ENCODE measurements at places on chromosomes 1 and 21.
A peak's percentile ranks its signal among the peaks of the same experiment; 100 is the strongest.

GRCh38 chr1:37135032-37135431, 100.7 kb upstream of the GRIK3 start:
- no peak for DNase-seq

DNA sequence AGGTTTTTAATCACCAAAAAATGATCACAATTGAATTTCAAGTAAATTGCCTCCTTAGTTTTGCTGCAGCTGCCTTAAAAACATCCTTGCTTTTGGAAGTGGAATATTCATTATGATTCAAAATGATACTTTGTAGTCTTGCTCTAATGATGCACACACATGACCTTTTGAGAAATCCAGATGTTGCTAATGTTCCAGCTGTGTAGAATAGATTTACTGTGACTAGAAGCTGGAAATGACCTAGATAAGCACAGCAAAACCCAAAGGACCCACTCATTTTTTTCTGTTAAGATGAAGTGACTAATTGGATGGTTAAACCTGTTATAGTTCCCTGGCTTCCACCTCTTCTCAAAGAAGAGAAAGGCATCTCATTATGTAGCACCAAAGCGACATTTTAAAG, 64.6 kb upstream of the RALGPS2 start:
- peak; percentile 59 for DNase-seq

DNA sequence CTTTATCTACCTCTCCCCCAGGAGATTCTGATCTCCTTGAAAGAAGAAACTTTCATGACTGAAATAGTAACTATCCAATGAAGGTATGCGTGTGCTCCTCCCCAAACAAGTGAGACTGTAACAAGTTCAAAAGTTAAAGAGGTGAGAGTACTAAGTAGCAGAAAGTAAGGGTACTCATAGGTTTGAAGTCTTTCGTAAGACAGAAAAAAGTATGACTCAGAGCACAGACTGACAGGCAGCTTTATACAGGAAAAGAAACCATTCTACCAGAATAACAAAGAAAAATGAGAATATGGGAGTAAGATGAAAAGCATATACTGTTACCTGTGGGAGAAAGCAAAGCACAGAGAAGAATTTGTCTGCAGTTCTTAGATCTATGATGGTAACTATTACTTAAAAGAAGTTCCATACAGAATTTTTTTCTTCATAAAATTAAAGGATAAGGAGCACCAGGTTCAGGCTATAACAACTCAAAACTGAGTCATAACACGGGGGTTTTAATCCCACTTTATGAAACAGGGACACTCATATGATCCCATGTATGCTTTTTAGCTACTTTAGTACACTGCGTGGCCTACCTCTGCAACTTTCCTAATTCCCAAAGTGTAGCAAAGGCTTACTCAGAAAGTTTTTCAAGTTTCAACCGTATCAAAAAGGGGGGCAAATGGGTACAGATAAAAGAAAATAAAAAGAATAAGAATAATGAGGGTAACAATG, 52.0 kb downstream of the FOXJ3 start:
- DNase-seq: no peak

DNA sequence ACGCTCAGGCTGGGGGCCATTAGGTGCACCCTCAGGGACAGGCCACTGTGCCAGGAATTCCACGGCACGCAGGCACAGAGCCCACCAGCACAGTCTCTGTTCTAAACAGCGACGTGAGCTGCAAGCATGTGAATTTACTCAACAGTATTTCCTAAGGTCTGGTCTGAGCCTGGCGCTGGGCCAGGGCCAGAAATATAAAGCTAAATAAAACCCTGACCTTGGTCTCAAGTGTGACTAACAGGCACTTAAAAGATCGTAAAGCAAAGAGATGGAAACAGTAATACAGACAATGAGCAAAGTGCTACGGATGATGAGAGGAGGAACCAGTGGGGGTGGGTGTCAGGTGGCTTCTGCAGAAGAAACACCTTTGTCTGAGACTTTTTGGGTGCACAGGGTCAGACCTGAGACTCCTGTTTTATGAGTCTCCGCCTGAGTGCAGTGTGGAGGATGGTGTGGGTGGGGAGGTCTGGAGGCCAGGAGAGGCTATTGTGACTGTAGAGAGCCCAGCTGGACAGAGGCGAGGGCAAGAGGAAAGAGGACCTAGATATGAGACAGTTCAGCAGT, 53.4 kb upstream of the EDN2 start:
- DNase-seq: peak; percentile 96

DNA sequence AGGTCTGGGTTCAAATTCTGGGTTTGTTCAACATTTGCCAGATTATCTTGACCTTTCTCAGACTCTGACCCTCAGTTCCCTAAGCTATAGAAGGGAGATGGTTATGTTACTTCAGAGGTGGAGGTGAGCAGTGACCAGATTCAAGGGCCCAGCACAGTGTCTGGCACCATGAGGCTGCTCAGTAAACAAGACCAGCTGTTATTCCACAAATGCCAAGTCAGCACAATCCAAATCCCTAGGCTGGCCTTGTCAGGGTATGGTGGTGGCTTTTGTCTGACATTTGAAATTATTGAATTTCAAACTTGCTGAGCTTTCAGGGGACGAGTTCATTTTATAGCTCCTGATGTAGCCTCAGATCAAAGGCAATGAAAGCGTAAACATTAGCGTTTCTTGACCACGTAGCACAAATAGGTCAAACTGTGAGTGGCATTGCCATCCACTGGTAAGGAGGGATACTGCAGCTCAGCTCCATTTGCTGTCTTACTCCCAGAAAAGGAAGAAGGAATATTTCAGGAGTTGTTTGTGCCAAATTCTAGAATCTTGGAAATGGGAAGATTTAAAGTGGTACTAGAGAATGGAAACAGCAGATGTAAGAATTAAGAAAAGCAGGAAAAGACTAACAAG, 94.3 kb upstream of the EDN2 start:
- peak; percentile 60 for DNase-seq

- no peak for DNase-seq
Measured at GRCh38 chr1:82160036-82160435, 359.3 kb downstream of the ADGRL2 start.

- DNase-seq: no peak
Measured at GRCh38 chr1:59163268-59164092, 133.4 kb upstream of the FGGY start.

DNA sequence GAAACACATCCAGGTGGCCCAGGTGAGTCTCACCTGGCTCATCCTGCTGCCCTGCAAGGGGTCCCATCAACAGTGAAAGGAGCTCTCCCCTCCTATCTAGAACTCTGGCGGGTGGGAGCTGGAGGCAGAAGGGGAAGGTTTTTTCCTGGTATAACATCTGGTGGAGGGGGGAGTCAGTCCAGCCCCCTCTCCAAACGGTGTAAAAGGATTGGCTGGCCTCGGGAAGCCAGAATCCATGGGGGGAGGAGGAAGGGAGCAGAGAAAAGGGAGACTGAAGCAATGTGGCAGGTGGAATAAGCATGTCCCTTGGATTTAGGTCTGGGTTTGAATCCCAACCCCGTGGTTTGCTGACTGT, 1.2 kb upstream of the CAMK2N1 start:
- DNase-seq: no peak

DNA sequence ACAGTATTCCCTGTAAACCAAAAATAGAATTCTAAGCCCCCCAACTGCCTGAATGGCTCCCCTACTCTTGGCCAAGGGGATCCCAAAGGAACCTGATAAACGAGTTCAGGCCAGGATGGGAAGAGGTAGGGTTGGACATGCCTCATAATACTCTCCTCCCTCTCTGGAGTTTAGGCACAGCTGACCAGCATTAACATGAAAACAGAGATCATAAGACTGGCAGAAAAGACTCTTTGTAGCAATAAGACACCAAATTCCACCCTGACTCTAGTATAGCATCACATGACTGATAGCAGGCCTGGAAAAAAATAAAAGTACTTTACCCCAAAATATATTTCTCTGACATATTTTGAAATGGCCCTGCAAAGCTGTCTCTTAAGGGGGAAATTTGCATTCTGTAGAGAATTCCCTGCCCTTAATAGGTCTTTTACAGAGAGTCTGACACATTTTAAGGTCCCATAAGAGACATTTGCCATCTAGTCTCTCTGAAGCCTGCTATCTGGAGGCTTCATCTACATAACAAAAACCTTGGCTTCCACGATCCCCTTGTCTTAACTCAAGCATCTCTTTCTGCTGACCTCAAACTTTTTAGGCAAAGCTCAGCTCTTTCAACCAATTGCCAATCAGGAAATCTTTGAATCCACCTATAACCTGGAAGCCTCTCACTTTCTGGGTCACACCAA, 55.9 kb downstream of the SIK1 start:
- DNase-seq: peak; percentile 66

DNA sequence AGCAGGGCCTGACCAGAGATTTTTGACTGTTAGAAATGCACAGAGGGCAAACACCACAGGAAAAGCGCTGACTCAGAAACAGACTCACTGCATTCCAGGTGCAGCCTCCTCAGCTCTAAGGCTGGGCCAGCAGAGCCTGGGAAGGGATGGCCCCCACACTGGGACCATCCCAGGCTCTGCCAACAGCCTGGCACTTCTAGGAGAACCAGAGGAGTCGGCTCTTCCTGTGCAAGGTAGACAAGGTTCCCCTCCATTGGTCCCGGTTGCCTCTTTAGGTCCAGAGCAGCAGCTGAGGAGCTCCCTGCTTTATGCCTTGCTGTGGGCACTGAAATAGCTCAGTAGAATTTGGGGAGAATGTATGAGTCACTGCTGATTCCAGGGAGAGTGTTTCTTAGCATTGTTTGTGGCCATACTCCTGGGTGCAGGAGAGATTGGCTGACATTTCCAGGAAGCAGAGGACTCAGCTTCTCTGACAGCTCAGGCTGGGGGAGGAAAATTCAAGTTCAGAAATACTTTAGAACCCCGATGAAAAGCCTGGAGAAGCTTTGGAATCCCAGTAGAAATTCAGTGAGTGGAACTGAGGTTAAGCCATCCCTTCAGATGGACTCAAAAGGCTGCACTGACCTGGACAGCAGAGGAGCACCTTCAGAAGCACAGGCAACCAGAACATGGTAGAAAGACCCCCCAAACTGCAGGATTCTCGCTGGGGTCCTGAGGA, 19.7 kb downstream of the PRAMEF1 start:
- no peak for DNase-seq

GRCh38 chr1:94713472-94714141, 106.5 kb upstream of the SLC44A3 start:
- no peak for DNase-seq

DNA sequence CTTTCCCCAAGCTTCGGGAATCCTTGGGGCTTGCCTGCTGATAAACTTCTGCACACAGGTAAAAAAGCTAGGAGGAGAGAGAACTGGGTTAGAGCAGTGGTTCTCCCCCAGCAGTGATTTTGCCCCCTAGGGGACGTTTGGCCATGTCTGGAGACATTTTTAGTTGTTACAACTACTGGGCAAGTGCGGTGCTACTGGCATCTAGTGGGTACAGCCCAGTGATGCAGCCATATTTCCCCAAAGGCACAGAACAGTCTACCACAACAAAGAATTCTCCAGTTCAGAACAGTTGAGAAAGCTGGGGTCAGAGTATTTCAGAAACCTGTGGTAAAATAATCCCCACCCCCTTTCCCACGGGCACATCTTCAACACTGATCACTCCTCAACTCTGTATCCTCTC, 41.3 kb downstream of the LRRC71 start:
- peak; percentile 68 for DNase-seq

DNA sequence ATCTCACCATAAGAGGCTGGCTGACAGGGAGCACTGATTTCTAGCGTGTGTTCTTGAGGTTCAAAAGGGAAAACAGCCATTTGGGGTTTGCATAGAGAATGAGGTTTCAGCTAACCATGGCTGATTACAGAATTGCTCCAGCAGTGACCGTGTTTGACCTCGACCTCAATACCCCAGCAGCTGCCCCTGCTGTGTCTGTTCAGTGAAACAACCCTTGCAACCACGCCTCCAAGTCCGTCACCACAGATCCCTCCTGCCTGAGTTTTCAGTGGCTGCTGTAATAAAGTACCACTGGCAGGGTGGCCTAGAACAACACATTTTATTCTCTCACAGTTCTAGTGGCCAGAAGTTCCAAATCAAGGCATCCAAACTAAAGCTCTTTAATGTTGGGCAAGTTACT, 147.7 kb downstream of the HUNK start:
- DNase-seq: no peak

GRCh38 chr1:160217481-160218051, 12.4 kb downstream of the PEA15 start:
- no peak for DNase-seq

GRCh38 chr1:47513393-47513792, 75.5 kb downstream of the FOXD2 start:
- no peak for DNase-seq

DNA sequence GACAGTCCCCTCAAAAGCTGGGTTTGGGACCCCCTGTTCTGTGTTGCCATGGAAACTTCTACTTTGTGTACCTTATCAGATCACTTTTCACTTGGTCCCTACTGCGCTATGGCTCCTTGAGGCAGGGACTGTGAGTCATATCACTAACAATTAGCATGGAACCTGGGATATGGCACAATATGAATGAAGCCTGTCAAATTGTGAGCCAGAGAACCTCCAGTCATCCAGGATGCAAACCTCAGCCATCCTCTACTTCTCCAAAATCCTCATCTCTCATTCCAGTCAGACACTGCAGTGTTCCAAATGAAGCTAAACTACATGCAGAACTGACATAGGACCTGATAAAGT, 11.2 kb upstream of the CAPZB start:
- no peak for DNase-seq

- DNase-seq: no peak
Measured at GRCh38 chr1:169024800-169025271, 81.7 kb upstream of the ATP1B1 start.

GRCh38 chr1:183077097-183077496, 53.9 kb downstream of the LAMC1 start:
- no peak for DNase-seq

GRCh38 chr1:71948561-71948960, 333.8 kb downstream of the NEGR1 start:
- no peak for DNase-seq

- DNase-seq: no peak
Measured at GRCh38 chr1:19363536-19364152, 51.5 kb downstream of the SLC66A1 start.

GRCh38 chr1:48405400-48405799, 66.6 kb downstream of the SPATA6 start:
- no peak for DNase-seq

DNA sequence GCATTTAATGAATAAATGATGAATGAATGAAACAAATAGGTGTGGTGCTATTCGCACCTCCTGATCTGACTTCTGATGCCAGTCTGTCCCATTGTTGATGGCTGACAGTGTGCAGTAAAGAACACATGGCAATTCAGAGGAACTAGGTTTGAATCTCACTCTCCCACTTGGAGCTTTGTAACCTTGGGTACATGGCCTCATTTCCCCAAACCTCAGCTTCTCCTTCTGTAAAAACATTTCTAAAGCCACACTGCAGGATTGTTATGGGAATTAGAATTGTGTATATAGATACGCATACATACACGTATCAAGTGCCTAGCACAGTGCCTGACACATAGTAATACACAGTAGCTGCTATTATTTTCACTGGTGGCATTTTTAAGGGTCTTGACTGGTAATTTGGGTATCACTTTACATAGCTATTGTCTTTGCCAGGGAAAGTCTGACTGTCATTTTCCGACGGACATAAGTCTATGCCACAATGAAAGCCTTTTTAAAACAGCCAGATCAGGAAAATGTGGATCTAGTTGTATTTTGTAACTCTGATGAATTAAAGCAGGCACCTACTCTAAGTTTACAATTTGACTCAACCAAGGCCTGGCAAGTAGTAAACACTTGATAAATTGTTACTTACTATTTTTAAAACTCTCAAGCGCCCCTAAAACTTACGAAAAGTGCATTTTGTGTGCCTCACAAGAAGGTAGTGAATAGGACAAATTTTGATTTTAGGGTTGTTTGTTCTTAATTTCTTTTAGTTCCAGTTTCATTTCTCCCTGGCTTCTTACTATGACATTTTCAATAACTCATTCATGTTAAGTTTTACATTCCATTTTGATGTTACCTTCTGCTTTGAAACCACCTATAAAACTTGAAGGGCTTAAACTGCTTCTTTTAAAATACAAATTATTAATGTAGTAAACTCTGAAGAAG, 164.4 kb downstream of the SDCCAG8 start:
- DNase-seq: peak; percentile 39
